ENCODE measurements at places on chromosomes 4 and X.

DNA sequence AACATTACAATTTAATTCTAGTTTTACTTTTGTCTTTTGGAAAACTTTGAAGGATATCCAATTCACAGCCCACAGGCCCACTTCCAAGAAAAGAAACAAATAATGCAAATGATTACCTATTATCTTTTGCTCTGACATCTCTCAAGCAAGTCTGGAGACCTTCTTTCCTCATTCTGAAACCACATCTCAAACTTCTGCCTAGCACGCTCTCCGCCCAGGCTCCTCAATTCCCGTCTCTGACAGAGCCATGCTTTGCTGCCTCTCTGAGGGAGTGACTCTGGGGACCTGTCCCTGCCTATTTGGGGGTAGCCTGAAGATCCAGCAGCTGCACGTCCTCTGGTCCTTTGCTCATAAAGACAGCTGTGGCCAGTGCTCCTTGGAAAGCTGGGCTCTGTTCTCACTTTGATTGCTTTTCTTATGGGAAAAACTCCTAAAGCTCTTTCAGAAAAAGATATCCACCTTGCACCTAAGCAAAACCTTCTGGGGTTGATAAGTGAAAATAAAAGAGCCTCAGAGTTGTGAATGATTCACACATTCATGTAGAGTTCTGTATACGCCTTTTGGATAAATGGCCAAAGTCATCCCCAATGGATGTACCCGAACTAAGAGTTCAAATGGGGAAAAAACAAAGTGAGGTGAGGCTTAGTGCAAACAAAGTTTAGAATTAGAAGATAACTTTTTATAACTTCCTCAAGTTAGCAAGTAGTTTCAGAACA is 72.4 kb upstream of the TNIP3 start:
- DNase-seq = no peak

DNA sequence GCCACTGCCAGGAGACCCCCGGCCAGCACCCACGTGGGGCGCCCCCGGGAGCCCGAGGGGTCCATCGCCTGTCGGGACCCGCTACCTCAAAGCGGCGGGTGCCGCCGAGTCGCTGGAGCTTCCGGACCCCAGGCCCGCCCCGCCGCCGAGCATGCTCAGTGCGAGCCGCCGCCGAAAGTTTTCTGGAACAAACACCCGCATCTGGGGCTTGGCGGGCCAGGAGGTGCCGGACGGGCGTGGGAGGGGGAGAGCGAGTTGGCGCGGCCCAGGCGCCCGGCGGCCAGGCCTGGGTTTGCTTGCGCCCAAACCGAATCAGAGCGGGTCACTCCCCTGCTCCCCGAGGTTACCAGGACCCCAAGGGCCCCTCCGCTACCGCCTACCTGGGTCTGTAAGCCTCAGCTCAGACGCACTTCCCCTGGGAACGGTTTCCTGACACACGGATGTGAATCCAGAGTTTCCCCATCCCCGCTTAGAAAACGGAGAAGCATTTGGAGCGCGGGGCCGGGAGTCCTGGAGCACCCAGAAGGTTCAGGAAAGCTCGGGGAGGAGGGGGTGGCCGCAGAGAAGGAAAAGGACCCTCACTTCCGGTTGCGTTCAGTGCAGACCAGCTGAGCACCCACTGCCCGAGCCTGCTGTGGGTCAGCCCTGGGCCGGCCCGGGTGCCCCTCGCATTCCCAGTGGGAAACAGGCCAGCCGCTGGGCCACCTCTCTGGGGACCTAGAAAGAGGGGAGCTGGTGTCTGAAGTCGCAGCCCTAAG is at the start of gene EVC2:
Gene EVC2, minus strand, starts transcription at position 111 of the 758 bp plus-strand sequence. Its CDS starts 46 bp downstream, at position 65.
- DNase-seq = no peak

- no peak for DNase-seq
Observed at GRCh38 chrX:130109429-130110378, 593 bp downstream of the ELF4 start.

- DNase-seq = no peak
Observed at GRCh38 chr4:25860586-25861279, 2.1 kb downstream of the SEL1L3 start.

- DNase-seq = no peak
Observed at GRCh38 chr4:87092389-87093141, 127.9 kb downstream of the KLHL8 start.

GRCh38 chrX:68978255-68978654 is 149.4 kb downstream of the EFNB1 start:
- no peak for DNase-seq
